Gastrocnemius medialis (tissue), 4 donors: ENCODE measurements at places on chromosomes 7 and 10. TPM values are rescaled to one million over a fixed set of nuclear protein-coding genes. Genes with fewer than 3 reads are reported as not detected.
A peak's percentile ranks its signal among the peaks of the same experiment; 100 is the strongest.

- no peak overlapping the region for H3K4me3 ChIP-seq
- peak overlapping the region; percentile 73 for H3K27ac ChIP-seq
- DNase-seq, result peak; percentile 66
- peaks cover 40% of the 10 kb centered on the region for H3K4me1 ChIP-seq
- H3K36me3 ChIP-seq, result no peaks in the 10 kb centered on the region
- no peaks in the 10 kb centered on the region for H3K27me3 ChIP-seq
These were observed 5.7 kb downstream of the ELN start for GRCh38 chr7:74033372-74034311.

Gene GIMAP7
- 6.6 TPM for total RNA-seq

- peaks cover 44% of the 10 kb centered on the region for H3K4me1 ChIP-seq
- DNase-seq, result peak; percentile 88
- no peaks in the 10 kb centered on the region for H3K27me3 ChIP-seq
- H3K27ac ChIP-seq, result peak overlapping the region; percentile 83
- peak overlapping the region; percentile 11 for H3K4me3 ChIP-seq
- no peaks in the 10 kb centered on the region for H3K36me3 ChIP-seq
These were observed 73.1 kb upstream of the CAMK2B start for GRCh38 chr7:44398511-44398911.

DNA sequence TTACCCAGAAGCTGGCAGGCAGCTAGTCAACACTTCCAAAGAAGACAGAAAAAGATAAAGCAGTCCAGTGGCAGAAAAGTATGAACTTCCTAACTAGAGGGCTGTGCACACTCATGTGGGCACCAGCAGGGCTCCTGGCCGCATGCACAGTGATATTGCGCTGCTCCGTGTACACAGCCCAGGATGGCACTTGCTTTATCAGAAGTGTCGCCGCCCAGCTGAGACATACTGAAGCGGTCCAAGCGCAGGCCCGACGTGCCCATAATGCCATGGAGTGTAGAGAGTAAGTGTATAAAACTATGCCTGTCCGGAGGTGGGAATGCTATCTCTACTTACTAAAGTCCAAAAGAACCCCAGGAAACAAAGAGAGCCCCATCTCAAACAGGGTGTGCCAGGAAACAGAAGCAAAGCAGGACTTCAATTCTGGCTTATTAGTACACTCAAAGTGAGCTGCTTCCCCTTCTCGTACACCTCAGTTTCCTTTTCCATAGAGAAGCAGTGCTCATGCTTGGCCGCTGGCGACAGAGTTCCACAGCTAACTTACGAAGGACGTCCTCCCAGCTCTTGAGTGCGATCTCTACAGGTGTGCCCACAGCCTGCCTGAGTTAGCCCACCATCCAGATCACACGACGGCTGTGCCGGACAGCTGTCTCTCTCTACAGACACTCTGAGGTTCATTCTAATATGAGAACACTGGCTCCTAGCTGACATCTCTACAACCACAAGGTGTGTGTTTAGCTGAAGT lies 234.3 kb downstream of the COBL start:
- no peaks in the 10 kb centered on the region for H3K27me3 ChIP-seq
- no peak overlapping the region for H3K4me3 ChIP-seq
- peaks cover 21% of the 10 kb centered on the region for H3K4me1 ChIP-seq
- no peak overlapping the region for H3K27ac ChIP-seq
- H3K36me3 ChIP-seq, result no peaks in the 10 kb centered on the region

DNA sequence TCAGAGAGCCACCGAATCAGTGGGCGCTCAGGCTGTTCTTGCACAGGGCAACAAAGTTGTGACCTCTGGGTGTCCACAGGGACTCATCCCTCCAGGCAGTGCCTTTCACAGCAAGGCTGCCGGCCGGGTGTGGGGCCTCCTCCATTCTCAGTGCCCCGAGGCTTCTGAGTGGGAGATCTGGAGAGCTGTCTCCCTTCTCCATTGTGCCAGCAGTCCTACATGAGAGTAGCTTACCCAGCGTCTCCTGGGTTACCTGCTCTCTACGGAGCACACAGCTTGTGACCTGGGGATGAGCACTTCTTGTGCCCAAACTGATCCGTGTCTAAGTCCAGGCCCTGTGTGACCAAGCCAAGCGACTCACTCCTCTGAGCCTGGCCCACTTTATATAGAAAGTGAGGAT lies 240.9 kb upstream of the GRB10 start:
- H3K4me1 ChIP-seq, result peaks cover 32% of the 10 kb centered on the region
- H3K27me3 ChIP-seq, result no peaks in the 10 kb centered on the region
- no peak for DNase-seq

GRCh38 chr10:102102421-102102820 lies 17.7 kb downstream of the LDB1 start:
- no peak for DNase-seq
- H3K4me1 ChIP-seq, result no peaks in the 10 kb centered on the region
- no peaks in the 10 kb centered on the region for H3K36me3 ChIP-seq
- H3K4me3 ChIP-seq, result no peak overlapping the region
- no peaks in the 10 kb centered on the region for H3K27me3 ChIP-seq

DNA sequence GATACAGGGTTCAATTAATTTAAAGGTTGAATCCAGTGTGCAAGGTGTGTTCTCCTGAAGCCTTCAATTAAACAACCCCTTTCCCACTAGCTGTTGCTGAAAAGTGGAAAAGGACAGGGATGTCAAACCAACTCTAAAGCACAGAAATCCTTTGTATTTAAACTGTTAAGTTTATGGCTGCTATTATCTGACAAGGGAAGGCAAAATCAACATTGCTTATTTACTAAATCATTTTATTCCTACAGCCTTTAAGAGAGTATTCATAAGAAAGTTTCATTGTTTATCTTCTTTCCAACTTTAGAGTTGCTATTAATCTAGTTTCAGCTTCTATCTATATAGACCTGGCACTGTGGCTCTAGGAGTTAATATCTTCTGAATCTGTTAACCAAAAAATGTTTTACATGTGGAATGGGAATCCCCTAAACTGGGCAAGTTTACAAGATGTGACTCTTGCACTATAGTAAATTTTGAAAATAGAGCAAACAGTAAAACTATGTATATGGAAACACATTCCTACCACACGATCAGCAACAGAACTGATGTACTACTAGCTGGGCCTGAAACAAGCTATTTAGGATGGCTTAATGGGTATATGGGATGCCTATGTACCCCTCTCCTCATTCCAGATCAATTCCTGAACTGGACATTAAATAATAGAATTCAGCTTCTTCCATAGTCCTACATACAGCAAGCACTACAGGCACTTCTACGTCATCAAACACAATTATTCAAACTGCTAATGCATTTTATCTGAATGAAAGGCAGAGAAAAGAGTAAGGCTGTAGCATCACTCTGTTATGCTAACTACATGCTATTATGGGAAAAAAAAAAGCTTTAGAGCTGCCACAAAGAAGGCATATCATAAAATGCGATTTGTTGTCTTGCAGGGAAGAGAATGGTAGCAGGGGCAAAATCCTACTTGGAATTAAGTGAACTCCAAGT lies 52.8 kb downstream of the CDK6 start:
- H3K4me3 ChIP-seq, result no peak overlapping the region
- no peaks in the 10 kb centered on the region for H3K27me3 ChIP-seq
- DNase-seq, result no peak
- H3K4me1 ChIP-seq, result peaks cover 9% of the 10 kb centered on the region
- no peak overlapping the region for H3K27ac ChIP-seq

DNA sequence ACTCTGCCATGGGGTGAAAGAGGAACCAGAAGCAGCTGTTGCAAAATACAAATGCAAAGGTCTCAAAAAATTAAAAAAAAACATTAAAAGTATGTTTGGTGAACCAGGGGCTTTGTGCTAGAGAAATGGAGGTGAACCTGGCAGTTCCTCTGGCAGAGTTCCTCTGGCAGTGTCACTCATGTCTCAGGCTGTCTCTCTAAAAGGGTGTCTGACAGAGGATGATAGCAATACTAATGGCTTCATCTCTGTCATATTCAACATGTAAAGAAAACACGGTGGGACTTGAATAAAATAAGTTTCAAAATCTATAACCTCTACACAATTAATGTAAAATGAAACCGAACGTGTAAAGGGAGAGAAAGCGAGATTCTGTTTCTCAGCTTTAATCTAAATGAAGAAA lies 375.7 kb upstream of the VWC2 start:
- H3K36me3 ChIP-seq, result no peaks in the 10 kb centered on the region
- H3K27me3 ChIP-seq, result no peaks in the 10 kb centered on the region
- no peak overlapping the region for H3K27ac ChIP-seq

Gene MYO1G
- 1.4 TPM for total RNA-seq

Gene SCRN1
- total RNA-seq, result 2.5 TPM

Gene SPDYE1
- total RNA-seq, result not detected

DNA sequence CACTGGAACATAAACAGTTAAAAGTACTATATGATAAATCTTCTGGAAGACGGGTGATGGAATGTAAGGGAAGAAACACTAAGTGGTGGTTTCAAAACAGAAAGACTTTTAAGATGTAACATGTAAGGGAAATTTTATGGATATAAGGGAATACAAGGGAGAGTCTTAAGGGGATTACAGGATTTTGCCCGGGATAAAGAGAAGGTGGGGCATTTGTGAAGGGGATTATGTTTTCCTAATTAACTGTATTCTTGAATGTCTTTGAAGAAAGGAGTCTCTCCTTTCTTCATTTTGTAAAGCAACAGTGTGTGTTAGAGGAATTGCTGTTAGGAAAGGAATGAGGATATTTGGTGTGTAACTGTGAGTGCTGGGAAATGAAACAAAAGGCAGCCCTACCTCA lies 745.2 kb downstream of the AUTS2 start:
- H3K4me1 ChIP-seq, result no peaks in the 10 kb centered on the region
- H3K4me3 ChIP-seq, result no peak overlapping the region
- no peaks in the 10 kb centered on the region for H3K27me3 ChIP-seq

DNA sequence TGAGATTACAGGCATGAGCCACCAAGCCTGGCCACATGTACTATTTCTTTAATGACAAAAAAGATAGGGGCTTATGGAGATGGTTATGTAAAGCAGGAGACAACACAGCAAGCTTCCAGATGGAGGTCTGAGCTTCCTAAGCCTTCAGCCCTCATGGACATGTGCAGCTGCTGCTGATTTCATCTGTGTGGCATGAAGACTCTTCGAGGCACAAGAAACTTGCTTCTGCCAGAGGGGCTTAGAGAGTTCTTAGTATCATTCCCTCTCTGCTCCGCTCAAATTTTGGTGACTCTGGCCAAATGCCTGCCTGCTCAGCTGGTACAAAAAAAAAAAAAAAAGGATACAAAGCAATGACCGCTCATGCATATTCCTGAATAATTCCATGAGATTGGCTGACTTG lies 552.5 kb downstream of the TYW1 start:
- H3K36me3 ChIP-seq, result no peaks in the 10 kb centered on the region
- no peak for DNase-seq
- no peaks in the 10 kb centered on the region for H3K27me3 ChIP-seq
- no peak overlapping the region for H3K4me3 ChIP-seq

- H3K36me3 ChIP-seq, result no peaks in the 10 kb centered on the region
- H3K4me3 ChIP-seq, result peak overlapping the region; percentile 98
- no peak for DNase-seq
- H3K4me1 ChIP-seq, result peaks cover 47% of the 10 kb centered on the region
- peak overlapping the region; percentile 92 for H3K27ac ChIP-seq
These were observed 651 bp upstream of the ARPC1A start for GRCh38 chr7:99325001-99325493.

Gene NRCAM
- total RNA-seq, result 0.23 TPM

DNA sequence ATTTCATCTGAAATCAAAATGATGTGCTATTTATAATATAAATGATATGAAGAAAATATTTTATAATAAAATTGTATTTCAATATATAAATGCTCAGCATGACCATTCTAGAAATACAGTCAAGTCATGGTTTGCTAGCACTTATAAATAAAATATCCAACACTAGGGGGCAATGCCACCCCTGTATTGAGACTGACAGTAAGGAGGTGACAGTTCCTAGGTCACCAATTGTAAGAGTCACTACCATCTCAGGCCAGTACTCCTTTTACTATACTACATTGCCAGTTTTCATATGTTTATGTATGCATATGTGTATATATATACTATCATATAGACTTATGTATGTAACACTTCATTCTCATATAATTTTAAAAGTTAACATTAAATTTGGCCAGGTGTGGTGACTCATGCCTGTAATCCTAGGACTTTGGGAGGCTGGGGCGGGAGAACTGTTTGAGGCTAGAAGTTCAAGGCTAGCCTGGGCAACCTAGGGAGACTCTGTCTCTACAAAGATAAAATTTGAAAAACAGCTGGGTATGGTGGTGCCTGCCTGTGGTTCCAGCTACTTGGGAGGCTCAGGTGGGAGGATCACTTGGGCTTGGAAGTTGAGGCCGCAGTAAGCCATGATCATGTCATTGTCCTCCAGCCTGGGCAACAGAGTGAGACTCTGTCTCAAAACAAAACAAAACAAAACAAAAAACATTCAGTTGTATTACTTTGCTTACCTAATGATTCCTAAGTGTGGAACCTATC lies 2.4 kb upstream of the CNOT4 start:
- H3K4me1 ChIP-seq, result peaks cover 20% of the 10 kb centered on the region
- H3K4me3 ChIP-seq, result no peak overlapping the region
- DNase-seq, result peak; percentile 6
- no peak overlapping the region for H3K27ac ChIP-seq
- no peaks in the 10 kb centered on the region for H3K36me3 ChIP-seq

DNA sequence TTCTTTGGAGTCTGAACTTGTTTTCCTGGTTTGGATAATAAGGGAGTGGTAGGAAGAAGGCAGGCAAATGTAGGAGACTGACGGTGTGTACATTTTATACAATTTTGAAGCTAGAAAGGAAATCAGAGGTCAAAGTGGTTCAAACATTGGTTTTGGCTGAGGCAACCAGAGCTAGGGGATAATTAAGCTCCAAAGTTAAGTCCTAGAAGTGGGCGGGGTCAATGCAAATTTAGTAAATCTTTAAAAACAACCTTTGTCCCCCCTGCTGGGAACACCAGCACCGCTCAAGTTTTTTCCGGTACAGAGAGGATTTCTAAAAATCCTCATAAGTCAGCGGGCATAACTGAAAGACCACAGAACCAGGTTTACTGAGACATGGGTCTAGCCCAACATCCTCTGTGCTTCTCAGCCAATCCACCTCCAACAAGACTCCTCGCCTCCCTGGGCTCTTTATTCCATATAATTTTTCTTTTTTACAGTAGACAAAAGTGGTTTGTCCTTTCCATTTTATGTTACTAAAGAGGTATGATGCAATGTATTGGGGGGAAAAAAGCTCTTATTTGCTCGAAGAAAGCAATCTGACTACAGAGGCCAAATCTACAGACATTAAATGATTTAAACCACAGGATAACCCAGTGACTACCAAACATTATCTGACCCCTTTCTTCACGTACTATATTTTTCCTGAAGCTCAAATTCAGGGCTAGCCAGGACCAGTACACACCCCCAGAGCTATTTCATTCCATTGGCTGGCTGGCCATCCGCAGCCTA lies 1.6 kb downstream of the GLUD1 start:
- no peaks in the 10 kb centered on the region for H3K27me3 ChIP-seq
- H3K36me3 ChIP-seq, result no peaks in the 10 kb centered on the region
- no peak for DNase-seq
